Activated CD4-positive, alpha-beta T cell treated with anti-CD3 and anti-CD28 coated beads for 1 hour (primary cell): ENCODE measurements at places on chromosomes 1 and 21.

DNA sequence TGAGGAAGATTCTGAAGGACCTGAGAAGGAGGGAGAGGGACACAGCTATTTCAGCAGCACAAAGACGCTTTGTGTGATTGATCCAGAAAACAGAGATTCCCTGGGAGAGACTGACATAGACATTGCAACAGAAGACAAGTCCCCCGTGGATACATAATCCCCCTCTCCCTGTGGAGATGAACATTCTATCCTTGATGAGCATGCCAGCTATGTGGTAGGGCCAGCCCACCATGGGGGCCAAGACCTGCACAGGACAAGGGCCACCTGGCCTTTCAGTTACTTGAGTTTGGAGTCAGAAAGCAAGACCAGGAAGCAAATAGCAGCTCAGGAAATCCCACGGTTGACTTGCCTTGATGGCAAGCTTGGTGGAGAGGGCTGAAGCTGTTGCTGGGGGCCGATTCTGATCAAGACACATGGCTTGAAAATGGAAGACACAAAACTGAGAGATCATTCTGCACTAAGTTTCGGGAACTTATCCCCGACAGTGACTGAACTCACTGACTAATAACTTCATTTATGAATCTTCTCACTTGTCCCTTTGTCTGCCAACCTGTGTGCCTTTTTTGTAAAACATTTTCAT is 161.3 kb upstream of the SGIP1 start:
- no peak for DNase-seq

DNA sequence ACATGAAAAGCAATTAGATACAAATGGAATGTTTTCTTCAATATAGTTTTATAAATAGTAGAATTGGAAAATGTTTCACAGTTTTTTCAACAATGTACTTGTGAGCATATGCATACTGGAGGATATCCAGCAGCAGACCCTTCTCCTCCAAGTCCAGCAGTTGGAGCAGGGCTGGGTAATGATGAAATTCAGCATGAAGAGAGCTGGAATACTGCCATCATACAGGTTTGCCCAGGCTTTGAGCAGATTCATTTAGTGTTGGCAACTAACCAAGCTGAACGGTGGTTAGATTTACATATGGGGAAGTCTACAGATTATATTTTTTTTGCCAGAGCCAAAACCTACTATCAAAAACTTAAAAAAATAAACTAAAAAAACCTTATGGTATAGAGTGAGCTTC is 38.3 kb downstream of the WDR3 start:
- DNase-seq = no peak

- no peak for DNase-seq
Measured at GRCh38 chr1:51170342-51170741, 65.7 kb upstream of the RNF11 start.

GRCh38 chr1:15027515-15027986 is 126.0 kb upstream of the TMEM51 start:
- DNase-seq = no peak

- no peak for DNase-seq
Measured at GRCh38 chr1:172883387-172883791, 167.4 kb downstream of the TNFSF18 start.

DNA sequence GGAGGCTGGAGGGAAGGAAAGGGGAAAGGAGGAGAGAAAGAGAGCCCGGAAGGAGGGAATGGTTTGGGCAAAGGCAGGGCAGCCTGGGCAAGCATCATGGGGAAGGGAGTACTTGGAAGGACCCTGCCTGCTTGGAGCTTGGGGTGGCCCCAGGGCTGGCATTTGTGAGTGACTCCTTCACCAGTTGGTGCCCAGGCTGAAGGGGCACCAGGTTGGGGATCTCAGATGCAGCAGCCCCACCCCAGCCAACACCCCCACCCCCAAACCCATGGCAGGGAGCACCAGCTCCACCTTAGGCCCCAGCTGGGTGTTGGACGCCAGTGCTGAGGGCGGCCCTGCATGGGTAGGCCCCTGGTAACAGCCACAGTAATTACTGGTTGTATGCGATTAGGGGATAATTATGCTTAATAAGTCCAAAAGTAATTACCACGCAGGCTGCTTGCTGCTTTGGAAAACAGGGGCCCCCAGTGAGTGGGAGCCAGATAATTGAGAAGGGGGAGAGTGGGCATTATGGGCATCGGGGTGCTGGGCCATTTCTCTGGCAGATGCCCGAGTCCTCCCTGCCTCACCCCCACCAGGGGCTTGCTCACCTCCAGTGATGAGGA is 78.3 kb downstream of the VWA5B1 start:
- DNase-seq = no peak

DNA sequence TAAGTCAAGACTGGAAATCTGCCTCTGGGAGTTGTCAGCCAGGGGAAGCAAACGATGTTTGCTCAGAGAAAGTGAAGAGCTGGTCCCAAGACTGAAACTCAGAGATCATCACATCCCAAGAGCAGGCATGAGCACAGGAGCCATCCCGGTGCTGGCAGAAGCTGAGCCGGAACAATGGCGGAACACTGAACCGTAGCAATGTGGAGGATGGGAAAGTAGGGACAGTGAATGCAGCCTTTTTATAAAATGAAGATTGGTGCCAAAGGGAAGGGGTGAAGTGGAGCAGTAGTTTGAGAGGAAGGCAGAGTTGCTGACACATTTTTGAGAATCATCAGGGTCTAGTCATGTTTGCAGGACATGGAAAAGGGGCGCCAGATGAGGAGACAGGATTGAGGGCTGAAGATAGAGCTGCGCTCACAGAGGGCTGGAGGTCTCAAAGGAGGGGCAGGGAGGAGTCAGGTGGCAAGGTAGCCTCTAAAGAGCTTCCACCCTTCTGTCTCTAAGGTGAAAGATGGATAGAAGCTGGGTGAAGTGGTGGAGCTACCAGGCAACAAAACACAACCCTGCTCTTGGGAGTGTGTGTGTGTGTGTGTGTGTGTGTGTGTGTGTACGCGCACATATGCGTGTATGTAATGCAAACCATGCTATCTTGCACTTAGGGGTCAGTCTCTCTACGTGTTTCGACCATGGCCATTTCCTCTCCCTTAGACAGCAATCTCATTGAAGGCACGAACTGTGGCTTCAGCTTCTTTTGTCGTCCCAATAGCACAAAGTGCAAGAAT is 94.3 kb upstream of the IRF2BP2 start:
- DNase-seq = no peak

- no peak for DNase-seq
Measured at GRCh38 chr1:193293726-193294125, 107.3 kb upstream of the B3GALT2 start.

GRCh38 chr1:51283979-51284378 is 46.4 kb downstream of the TTC39A start:
- no peak for DNase-seq

- DNase-seq = no peak
Measured at GRCh38 chr1:201708085-201708512, 120.9 kb upstream of the IPO9 start.

DNA sequence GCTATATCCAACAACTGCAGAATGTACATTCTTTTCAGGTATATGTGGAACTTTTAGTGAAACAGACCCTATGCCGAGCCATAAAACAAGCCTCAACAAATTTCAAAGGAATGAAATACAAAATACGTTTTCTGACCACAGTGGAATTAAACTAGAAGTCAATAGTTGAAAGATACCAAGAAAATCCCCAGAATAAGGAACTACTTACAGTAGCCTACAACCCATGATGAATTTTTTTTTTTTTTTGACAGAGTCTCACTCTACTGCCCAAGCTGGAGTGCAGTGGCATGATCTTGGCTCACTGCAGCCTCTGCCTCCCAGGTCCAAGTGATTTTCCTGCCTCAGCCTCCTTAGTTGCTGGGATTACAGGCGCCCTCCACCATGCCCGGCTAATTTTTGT is 83.4 kb downstream of the RUNX3 start:
- no peak for DNase-seq

DNA sequence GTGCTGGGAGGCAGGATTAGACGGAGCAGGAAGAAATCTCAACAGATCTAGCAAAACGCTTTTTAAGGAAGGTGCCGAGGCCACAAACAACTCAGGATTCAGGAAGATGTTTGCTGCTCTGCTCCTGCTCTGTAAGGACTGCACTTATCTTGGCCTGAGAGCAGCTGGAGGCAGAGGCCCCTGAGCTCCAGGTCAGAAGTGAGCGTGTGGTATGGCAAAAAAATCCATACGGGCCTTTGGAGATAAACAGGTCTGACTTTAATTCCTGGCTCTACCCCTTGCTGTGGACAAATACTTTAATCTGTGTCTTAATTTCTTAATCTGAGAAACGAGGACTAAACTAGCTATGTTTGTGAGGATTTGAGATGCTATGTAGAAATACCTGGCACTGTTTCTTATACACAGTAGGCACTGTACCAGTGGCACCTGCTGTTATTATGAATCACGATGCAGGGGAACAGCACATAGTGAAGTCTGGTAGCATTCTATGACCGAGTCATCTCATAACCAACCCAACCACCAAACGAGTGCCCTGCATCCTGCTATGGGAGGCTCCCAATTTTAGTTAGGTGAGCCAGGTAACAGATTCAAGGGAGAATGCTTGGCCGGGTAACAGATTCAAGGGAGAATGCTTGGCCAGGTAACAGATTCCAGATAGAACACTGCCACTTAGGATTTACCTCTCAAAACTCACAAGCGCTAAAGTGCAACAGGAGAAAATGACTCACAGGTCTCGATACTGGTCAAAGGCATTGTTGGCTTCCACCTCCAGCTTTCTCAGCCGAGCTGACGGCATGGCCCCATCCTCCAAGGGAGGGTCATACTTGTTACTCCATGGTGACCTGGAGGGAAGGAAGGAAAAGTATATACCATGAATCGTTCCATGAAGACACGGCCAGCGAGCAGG is 65.9 kb downstream of the SLC66A1 start:
- no peak for DNase-seq

- no peak for DNase-seq
Measured at GRCh38 chr1:17229379-17229778, 19.5 kb upstream of the PADI3 start.

DNA sequence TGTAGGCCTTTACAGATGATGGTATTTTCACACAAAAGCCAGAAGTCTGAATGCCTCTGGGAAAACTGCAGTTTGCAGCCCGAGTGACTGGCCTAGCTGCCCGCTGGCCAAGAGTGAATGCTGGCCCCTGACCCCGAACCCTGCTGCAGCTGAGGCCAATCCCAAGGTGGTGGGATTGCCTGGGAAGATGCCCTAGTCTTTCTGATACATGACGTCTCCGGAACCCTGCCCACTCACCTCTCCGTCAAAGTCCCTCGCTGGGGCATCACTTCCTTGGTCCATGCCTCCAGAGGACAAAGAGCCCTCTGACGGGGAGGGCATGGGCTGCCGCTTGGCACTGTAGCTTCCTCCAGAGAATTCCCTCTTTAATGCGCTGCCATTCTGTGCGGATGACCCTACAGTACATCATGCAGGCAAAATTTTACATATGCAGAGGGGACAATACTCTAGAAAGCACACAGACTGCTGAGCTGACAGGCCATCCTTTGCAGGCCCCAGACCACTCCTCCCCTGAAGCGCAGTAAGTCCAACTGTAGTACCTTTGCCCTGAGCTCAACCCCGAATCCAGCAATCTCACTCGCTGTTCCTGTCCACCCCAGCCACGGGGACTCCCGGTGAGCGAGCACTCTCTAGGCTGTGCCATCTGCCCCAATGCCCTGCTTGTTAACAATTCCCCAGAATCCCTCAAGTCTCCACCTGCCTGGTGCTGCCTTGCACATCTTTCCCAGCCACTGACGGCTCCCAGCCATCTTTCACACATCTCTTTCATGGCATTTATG is 54.7 kb downstream of the COQ8A start:
- no peak for DNase-seq

DNA sequence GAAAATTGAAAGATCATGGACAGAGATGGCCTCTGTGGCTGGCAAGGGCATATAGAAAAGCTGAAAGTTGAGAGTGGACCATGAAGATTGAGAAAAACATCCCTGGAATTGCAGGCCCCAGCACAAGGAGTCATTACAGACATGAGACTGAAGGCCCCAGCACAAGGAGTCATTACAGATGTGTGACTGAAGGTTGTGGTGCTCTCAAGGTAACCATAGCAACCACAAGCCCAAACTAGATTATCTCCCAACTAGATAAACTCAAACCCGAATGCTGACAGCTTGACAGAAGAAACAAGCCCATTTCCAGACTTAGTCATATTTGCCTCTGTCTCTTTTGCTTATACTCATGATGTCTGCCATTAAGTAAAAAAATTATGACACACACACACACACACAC is 1252.1 kb upstream of the ADGRL4 start:
- no peak for DNase-seq

- DNase-seq = no peak
Measured at GRCh38 chr1:70528590-70529333, 117.7 kb downstream of the CTH start.

GRCh38 chr21:43958364-43959158 is 53.5 kb upstream of the TRAPPC10 start:
- no peak for DNase-seq

- DNase-seq = no peak
Measured at GRCh38 chr1:171515741-171516140, 30.4 kb downstream of the PRRC2C start.

DNA sequence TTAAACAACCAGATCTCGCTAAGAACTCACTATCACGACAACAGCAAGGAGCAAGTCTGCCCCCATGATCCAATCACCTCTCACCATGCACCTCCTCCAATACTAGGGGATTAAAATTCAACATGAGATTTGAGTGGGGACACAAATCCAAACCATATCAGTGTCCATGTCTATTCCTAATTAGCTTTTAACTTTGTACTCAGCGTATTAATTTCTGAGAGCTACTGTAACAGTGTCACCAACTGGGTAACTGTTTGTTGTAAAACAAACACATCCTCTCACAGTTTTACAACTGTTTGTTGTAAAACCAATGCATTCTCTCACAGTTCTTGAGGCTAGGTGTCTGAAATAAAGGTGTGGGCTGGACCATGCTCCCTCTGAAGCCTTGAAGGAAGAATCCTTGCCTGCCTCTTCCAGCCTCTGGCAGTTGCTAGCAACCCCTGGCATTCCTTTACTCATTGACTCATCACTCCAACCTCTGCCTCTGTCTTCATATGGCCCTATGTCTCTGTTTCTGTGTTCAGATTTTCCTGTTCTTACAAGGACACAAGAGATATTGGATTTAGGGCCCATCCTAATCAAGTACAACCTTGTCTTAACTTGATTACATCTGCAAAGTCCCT is 121.2 kb downstream of the LTN1 start:
- no peak for DNase-seq
